LNCaP clone FGC (cell line): ENCODE measurements at places on chromosomes 5 and 9.

GRCh38 chr5:158933494-158934318 is 166.0 kb downstream of the EBF1 start:
- DNase-seq, result no peak

GRCh38 chr5:18311266-18311665 is 677.0 kb downstream of the TAF11L14 start:
- no peak for DNase-seq

DNA sequence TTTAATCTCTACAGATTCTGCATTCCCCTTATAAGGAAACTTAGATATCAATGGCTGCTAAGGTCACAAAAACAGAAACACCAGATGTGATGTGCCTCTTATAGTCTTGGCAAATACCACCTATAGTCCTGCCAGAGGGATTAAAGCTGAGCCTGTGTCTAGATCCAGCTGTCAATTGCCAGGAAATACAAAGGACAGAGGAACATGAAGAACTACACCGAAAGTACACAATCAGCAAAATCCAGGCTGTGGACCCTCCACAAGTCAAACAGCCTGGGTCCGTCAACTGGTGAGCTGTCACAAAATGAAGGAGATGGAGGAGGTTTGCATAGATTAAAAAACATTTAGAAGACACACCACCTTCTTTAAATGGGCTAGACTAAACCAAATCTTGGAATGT is 85.4 kb downstream of the KLF4 start:
- DNase-seq, result no peak

DNA sequence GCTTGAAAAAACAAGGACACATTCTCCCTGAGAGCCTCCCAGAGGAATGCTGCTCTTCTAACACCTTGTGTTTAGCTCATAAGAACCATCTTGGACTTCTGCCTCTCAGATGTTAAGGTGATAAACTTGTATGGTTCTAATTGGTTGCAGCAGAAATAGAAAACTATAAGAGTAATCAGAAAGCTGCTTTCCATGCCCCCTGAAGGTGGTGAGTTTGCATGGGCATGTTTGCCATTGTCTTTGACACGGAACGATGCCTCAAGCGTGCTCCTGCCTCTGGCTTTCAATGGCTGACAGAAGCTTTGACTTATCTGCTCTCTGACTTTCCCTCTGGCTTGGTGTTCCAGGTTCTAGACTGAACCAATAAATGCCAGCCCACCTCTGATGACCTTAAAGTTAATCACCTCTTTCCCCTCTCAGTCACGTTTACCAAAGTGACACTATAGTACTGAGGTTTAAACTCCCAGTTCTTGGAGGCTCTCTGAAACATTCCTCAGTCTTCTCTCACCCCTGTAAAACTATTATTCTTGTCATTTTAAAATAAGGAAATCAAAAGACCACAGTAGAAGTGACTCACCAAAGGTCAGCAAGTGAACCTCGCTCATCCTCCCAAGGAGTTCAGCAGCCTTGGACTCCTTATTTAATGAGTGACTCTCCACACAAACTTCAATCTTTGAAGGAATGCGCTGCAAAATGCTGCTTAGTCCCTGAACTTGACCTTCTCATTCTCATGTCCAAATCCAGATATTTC is 103.6 kb downstream of the PIK3R1 start:
- no peak for DNase-seq

DNA sequence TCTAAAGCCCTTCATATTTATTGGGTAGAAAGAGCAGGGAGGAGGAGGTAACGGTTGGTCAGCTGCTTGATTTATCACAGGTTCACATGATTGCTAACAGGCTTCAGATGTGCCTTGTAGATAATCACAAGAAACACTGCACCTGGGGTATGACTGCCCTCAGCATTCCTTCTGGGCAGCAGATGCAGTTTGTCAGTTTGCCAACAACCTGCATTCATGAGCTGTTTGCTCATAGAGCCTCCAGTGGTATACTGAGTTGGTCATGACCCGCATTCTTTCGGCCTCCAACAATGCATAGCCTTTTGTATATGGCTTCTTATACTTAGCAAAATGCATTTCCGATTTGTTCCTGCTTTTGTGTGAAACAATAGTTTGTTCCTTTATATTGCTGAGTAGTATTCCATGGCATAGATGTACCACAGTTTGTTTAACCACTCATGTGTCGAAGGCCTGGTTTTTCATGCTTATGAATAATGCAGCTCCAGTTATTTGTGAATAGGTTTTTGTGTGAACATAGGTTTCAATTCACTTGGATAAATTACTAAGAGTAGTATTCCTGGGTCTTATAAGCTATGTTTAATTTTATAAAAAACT is 83.6 kb downstream of the ARHGEF28 start:
- DNase-seq, result no peak

GRCh38 chr5:87390576-87391199 is 22.0 kb downstream of the CCNH start:
- DNase-seq, result no peak
